SHP77 (cell line): ENCODE measurements at places on chromosomes 16 and 17.

- DNase-seq, result no peak
Observed at GRCh38 chr17:27157898-27158297, 136.0 kb upstream of the WSB1 start.

DNA sequence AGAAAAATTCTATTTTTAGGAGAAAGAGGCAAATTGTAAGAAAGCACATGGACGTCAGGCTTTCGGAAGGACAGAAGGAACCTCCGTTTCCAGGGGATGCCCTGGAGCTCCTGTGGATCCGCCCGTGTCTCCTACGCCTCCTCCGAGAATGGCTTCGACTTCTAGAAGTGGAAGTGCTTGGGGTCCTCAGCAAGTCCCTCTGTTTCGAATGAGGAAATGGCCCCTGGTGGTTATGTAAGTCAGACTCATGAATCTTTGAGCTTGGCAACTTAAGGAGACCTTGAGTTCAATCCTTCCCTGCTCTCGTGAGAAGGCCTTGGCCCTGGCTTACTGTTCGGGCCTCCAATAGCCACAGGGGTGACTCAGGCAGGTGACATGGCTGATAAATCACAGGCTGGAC, 38.9 kb downstream of the COX4I1 start:
- no peak for DNase-seq

GRCh38 chr17:72587773-72588511, 467.1 kb downstream of the SOX9 start:
- DNase-seq, result peak; percentile 36

GRCh38 chr17:57624386-57624785, 120.7 kb downstream of the CCDC182 start:
- no peak for DNase-seq

- DNase-seq, result no peak
Observed at GRCh38 chr17:8922928-8923327, 42.6 kb downstream of the PIK3R5 start.

GRCh38 chr16:23608194-23608593, 12.1 kb upstream of the NDUFAB1 start:
- DNase-seq, result no peak

DNA sequence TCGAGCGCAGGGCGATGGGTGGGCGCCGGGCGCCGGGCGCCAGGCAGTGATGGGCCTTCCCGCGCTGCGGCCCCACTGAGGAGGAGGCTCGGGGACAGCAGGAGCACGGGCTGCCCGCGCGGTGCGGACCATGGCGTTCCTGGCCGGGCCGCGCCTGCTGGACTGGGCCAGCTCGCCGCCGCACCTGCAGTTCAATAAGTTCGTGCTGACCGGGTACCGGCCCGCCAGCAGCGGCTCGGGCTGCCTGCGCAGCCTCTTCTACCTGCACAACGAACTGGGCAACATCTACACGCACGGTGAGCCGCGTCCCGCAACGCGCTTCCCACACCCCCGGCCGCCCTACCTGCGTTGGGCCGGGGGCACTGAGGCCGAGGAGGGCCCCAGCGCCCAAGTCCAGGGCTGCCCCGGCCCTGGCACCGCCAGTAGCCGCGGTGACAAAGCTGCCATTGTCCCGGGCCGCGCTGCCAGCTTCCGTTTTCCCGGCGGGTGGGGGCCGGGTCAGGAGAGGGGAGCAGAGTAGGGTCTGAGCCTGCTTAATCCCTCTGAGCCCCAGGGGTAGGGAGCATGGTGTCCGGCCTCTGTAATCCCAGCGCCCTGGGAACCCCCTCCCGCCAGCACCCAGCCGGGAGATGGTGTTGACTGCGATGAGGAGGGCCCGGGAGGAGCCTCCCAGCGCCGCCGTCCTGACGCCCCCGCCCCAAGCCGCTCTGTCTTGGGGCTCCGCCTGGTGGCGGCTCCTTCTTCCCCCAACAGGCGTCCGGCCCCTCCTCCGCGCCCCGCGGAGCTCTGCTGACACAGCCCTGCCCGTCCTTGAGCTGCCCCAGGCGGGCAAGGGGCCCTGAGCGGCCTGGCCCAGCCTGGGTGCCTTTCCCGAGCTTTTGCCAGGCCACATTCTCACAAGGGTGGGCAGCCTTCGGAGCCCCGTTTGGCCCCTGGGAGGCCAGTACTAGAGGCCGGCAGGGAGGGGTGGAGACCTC, 685 bp downstream of the PAQR4 start:
- DNase-seq, result peak; percentile 53

DNA sequence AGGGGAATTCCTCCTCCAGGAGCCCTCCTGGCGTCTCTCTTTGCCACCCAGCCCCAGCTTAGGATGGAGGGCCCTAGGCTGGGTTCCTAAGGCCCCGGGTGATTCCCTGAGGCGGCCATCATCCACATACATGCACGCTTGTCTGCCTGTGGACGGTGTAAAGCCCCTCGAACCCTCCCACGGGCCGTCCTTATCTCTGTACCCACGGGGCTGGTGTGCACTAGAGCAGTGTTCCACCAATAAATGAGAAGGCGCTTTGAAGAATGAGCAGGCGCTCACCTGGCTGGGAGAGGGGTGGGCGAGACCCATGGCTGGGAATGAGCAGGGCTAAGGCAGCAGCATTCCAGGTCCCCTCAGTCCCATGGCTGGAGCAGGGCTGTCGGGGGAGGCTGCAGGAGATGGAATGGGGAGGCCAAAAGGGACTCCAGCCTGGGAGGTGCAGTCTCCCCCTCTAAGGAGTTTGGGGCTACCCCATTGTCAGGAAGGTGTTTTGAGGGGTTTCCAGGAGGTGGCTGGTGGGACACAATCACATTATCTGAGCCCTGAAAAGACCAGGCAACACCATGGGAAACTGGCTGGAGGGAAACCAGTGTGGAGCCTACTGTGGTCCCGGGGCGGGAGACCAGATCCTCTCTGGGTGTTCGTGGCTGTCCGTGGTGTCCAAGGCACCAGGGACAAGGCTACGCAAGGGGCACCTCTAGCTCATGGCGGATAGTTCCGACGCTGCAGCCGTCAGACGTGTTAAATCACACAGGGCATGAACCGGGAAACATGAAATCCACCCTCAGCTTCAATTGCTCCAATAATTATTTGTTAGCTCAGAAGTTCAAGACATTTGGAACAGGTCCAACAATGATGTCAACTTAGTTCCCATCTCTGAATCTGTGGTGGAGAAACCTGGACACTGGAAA, 87.5 kb upstream of the DNAH17 start:
- peak; percentile 53 for DNase-seq

DNA sequence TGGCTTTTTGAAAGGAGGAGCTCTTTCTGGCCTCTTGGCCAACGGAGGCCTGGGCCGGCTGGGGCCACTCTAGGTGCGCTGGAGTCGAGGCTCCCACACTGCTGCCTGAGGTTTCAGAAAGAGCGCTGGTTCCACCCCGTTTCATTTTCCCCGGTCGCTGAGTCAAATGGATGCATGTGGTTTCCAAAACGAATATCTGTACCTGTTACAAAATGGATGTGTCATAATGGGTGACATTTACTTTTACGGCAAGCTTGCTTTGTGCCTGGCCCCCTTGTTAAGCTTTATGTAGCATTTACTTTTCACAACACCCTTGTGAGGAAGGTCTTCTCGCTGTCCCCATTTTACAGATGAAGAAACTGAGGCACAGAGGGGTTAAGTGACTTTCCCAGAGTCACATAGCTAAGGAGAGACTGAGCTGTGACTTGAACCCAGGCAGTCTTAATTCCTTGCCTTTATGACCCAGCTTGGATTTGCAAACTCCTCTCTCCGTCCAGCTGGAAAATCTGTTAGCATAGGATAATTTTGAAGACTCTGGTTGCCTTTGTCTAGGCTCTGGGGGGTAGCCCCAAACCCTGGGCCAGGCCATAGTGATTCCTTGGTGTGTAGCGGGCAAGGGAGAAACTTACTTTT, 10.6 kb downstream of the KSR1 start:
- no peak for DNase-seq

- no peak for DNase-seq
Observed at GRCh38 chr17:60164697-60165096, 14.9 kb downstream of the CA4 start.

- DNase-seq, result peak; percentile 28
Observed at GRCh38 chr17:47987240-47987835, 16.4 kb downstream of the CDK5RAP3 start.

GRCh38 chr16:53417976-53418375, 16.3 kb upstream of the RBL2 start:
- DNase-seq, result no peak

GRCh38 chr17:57665128-57665527, 80.0 kb downstream of the CCDC182 start:
- DNase-seq, result no peak

GRCh38 chr16:24683847-24684493, 45.5 kb upstream of the TNRC6A start:
- DNase-seq, result no peak

- peak; percentile 50 for DNase-seq
Observed at GRCh38 chr17:43576563-43577229, 30.6 kb upstream of the ETV4 start.

- no peak for DNase-seq
Observed at GRCh38 chr17:54196751-54197150, 374.0 kb downstream of the KIF2B start.

DNA sequence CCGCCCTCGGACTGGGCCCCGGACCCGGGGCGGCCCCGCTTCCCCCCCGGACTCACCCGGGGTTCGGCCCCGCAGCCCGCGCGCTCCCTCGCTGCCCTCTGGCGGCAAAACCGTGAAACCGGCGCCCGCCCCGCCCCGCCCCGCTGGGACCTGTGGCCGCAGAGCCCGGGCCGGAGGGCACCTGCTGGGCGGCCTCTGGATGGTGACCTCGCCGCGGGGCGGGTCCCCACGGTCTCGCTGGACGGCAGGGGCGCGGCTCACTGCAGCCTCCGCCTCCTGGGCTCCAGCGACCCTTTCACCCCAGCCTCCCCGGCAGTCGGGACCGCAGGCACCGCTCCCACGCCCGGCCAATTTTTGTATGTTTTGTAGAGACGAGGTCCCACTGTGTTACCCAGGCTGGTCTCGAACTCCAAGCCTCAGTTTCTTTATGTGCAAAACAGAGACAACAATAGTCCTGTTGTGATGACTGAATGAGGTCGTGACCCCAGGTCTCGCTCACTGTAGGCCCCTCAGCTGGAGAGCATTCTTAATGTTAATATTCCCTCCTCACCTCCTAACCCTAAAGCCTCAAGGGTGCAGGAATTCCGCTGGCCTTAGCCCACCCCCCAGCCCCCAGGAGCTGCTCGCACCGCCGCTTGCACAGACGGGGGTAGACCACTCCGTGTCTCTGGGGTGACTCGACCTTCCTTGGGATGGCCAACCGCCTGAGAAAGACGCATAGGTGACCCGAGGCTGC, 33.7 kb upstream of the RPH3AL start:
- DNase-seq, result peak; percentile 56

GRCh38 chr17:18084256-18084655, 3.5 kb upstream of the DRG2 start:
- no peak for DNase-seq

GRCh38 chr16:75628351-75628750, 5.3 kb upstream of the ADAT1 start:
- DNase-seq, result no peak

GRCh38 chr17:28518132-28518531, 12.0 kb downstream of the FOXN1 start:
- DNase-seq, result no peak

- no peak for DNase-seq
Observed at GRCh38 chr17:81903415-81903831, 1.4 kb downstream of the NPB start.

DNA sequence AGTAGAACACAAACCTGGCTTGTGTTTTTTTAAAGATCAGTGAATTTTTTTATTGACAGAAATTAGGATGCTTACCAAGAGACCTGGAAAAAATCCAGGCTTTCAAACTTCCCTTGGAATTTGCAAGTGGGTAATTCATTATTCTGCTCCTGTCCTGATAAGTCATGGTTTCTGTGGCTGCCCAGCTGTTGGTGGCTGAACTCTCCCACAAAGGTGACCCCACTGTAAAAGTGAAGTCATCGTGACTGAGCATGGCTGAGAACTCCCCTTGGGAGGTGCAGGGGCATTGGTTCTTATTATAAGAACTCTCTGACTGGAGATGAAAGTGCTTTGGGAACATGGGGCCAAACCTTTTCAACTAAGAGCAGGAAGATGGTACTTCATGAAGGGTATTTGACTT, 46.6 kb upstream of the TANC2 start:
- no peak for DNase-seq

DNA sequence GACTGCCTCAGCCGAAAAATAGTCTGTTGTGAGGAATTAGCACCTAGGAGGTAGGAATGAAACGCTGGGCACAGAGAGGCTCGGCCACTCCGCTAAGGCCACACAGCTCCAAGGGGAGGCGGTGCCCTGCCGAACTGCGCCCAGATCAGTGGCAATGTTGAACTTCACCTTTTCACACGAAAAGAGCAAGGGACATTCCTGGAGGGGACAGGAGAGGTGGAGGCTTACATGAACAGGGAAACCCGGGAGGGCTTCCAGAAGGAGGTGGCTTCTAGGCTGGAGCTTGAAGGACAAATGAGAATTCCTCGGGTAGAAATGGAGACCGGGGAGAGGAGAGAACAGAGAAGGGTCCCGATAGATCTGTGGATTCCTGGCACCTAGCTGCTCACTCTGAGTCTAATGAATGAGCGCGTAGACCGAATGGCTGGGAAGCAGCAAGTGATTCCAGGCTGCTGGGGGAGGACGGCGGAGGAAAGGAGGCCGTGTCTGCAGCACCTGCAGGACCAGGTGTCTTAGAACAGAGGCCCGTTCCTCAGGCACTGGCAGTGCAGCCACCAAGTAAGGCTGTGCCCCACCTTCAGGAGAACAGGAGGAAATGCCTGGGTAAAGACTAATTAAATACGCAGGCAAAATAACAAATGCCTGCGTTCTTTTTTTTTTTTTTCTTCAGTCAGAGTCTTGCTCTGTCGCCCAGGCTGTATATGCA, 722 bp upstream of the SLC38A10 start:
- peak; percentile 46 for DNase-seq

DNA sequence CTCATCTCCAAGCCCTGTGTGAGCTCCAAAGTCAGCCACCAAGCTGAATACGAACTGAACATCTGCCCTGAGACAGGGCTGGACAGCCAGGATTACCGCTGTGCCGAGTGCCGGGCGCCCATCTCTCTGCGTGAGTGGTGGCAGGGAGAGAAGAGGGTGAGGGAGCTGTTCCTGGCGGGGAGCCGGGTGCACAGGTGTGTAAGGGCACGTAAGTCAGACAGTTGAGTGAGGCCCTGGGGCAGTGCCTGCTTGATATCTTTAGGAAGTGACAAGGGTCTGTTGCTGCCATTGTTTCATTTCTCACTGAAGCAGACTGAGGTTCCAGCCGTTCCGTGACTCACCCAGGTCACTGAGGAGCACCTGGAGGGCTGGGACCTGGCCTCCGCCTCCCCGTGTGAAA, 12.4 kb downstream of the DEF8 start:
- no peak for DNase-seq
